ENCODE measurements at places on chromosomes 1 and 21.

DNA sequence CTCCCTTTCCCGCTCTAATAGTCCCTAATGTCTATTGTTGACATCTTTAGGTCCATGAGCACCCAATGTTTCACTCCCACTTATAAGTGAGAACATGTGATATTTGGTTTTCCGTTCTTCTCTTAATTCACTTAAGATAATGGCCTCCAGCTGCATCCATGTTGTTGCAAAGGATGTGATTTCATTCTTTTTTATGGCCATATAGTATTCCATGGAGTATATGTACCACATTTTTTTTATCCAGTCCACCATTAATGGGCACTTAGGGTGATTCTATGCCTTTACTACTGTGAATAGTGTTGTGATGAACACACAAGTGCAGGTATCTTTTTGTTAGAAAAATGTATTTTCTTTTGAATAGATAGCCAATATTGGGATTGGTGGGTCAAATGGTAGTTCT lies 126.0 kb upstream of the RAB3GAP2 start:
- no peak for DNase-seq

DNA sequence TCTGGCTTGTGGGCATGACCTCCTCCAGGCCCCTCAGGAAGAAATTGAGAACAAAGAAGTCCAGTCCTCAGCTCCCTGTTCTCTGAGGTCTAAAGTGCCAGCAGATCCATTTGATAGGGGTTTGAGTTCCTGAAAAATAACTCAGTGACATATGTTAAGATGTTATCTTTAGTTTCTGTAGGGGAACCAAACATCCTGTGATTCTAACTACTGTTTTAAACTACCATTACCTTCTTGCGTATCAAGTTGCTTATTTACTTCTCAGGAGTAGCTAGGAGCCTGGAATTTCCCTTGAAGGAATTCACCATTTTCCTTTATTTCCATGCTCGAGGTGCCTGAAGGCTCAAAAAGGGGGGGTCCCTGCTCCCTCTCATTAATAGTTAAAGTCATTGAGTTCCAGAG lies 18.8 kb upstream of the LIN9 start:
- no peak for DNase-seq

GRCh38 chr1:175168782-175169181 lies 23.8 kb downstream of the KIAA0040 start:
- no peak for DNase-seq

DNA sequence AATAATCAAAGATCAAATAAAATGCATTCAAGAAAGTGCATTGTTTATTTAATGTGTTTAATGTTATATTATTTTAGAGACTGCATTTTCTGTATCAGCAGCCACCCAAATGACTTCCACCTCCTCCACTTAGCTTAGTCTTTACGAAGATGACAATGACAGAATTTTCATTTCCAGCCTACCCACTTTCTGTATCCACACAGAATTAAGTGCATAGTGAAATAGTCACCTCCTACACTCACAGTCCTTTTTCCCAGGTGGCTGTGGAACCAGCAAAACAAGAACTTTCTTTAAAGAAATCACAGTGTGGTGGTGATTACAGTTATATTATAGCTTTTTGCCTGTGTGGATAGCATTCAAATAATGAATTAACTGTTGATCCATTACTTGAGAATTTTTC lies 66.2 kb upstream of the KCNK1 start:
- no peak for DNase-seq

DNA sequence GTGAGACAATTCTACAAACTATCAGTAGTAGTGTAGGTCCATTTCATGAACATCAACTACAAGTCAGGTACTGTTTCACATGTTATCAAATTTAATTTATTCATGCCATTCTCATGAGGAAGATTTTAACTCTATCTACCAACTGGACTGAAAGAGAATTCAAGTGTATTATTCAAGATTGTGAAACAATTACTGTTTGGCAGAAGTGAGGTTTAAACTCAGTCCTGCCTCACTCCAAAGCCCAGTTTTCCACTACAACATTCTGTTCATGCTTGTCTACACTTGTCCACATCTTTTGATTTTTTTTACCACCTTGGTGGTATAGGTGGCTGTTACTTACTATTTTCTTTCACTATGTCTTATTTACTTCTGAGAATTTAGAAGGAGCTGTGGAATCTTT lies 272.9 kb downstream of the TGFB2 start:
- no peak for DNase-seq

DNA sequence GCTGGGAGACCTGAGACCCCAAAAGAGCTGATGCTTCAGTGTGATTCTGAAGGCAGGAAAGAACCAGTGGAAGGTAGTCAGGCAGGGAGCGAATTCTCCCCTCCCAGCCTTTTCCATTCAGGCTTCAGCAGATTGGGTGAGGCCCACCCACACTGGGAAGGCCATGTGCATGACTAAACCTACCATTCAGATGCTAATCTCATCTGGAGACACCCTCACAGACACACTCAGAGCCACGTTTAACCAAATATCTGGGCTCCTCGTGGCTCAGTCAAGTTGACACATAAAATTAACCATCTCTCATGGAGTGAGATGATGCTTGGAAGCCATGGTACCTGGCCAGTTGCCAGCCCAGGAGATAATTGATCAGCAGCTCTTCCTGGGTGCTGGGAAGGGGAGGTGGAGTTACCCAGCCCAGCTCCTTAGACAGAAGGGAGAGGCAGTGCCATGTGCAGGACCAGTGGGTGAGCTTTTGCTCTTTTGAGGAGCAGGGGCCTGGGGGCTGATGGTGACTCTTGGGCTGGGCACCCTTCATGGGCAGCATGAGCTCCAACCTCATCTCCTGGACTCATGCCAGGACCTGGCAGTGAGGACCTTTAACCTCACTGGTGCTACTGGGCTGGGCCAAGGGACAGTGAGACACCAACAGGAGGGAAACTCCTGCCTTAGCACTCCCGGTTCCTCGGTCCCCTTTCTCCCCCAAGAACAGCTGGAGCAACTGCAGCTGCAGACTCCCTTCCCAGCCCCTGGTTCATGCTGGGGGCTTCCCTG lies 89.0 kb upstream of the ACTL8 start:
- DNase-seq, result no peak

DNA sequence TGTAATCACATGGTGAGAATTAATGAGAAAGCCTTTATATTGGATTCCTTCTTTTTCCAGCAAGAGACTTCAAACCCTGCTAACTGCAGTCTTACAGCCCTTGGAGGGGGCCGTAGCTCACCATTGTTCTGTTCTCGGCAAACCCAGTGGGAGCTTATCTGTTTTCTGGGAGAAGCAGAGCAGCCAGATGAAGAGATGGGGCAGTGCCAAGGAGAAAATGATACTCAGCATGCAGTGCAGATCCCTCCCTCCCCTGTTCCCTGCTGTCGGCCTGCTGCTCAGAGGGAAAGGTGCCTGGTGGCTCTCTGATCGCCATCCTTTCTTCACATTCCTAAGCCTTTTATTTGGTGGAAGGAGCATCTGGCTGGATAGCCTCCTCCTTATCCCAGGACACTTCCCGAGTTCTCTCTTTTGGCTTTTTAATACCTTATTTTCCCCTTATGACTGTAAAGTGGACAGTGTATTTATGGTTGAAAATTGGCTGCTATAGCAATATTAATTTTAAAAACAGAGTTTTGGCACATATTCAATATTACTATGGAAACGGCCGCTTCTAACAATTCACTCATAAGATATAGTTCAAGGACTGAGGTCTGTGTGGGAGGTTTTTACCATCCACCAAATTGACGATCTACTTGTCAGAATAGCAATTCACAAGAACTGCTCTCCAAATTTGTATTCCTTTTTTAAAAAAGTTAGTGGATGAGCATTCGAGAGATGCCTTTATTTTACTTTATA lies 203.4 kb downstream of the CRB1 start:
- no peak for DNase-seq

DNA sequence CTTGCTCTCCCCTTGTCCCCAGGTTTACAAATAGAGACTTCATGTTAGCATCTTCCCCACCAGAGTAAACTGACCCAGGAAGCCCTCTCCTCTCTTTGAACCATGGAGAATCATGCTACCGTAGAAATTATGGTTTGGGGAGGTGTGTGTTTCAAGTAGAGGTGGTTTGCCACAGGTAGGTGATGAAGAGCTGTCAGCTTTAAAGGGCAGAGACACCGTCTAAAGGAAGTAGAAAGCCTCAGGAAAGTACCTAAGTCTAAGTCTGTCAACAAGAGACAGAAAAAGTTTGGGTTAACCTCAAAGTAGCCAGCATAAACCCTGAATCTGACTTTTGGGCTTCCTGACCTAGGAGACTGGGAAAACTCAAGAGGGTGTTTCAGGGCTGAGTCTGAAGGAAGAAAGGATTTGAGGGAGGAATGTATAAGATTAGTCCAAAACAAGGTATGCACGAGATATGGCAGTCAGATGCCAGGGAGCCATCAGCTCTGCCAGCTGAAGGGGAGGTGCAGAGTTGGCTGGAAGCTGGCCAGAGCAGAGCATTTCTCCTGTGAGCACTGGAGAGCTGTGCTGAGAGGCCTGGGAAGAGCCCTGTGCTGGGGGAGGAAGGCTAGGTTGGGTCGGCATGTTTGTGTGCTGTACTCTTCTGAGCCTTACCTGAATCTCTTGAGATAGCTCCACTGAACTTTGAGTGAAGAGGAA lies 14.3 kb downstream of the ADAMTSL4 start:
- no peak for DNase-seq

DNA sequence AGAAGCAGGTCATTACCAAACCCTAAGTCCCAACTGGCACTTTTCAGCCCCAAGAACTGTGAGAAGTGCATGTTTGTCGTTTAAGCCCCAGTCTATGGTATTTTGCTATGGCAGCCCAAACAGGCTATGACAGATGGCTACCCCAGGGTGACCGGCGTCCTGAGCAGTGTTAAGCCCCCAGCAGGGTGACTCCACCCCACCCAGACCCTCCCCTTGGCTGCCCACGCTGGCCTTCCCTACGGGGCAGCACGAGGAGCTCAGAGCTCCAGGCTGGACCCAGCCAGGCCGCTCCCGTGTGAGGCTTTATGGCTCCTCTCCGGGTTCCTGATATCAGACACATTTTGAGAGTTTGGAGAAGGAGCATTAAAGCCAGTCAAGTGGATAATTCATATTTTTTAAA lies 684.0 kb downstream of the PTPRU start:
- DNase-seq, result no peak

DNA sequence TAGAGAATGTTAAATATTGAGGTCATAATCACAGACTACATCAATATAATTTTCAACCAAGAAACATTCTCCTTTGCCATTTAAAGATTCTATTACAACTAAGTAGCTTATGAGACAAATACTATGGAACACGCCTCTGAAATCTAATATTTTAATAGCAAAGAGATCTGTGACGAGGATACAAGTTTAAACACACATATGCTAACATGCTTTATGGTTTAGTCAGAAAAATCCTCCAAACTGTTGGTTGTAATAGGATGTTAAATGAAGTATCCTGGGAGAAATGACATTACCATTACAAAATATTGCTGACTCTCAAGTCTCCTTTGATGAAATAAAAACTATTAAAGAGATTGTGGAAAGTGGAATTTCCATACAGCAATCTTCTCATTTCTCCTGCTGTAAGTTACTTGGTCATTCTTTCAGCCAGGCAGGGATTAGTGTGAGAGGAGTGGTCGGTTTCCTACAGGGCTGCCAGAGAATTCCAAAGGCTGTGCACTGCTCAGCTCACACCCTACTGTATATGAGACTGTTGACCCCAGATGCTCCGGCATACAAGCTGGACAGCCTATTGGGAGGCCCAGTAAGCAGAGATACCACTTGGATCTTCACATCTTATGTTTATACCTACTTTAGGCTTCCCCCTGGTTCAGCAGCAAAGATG lies 26.6 kb downstream of the SCYL3 start:
- DNase-seq, result no peak

- no peak for DNase-seq
These were observed 1093.6 kb upstream of the B3GALT2 start for GRCh38 chr1:194279975-194280374.

GRCh38 chr1:111487133-111487532 lies 13.3 kb downstream of the C1orf162 start:
- no peak for DNase-seq

DNA sequence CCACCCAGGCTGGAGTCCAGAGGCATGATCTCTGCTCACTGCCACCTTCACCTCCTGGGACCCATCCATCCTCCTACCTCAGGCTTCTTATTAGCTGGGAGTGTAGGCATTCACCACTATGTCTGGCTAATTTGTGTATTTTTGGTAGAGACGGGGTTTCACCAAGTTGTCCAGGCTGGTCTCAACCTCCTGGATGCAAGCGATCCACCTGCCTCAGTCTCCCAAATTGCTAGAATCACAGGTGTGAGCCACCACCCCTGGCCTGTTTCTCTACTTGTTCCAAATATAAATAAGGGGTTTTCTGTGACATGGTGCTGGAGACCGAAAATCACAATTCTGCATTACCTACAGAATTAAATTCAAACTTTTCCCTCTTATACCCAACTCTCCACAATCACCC lies 36.6 kb upstream of the HSD3B1 start:
- DNase-seq, result no peak

DNA sequence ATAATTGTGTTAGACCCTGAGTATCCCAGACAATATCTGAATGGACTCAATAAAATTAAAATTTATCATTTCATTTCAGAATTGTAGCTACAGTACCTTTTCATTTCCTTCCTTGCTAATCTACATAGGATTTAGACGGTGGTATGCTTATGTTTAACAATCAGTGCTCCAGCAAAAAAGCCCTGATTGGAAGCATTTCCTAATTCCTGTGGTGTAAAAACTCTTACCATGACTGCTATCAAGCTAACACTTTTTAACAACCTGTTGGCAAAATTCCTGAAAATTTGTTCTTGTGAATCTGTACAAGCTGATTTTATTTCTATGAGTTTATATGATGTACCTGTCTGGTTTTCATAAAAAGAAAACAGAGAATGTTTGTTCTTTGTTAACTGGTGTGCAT lies 5.2 kb upstream of the FNBP1L start:
- DNase-seq, result no peak

DNA sequence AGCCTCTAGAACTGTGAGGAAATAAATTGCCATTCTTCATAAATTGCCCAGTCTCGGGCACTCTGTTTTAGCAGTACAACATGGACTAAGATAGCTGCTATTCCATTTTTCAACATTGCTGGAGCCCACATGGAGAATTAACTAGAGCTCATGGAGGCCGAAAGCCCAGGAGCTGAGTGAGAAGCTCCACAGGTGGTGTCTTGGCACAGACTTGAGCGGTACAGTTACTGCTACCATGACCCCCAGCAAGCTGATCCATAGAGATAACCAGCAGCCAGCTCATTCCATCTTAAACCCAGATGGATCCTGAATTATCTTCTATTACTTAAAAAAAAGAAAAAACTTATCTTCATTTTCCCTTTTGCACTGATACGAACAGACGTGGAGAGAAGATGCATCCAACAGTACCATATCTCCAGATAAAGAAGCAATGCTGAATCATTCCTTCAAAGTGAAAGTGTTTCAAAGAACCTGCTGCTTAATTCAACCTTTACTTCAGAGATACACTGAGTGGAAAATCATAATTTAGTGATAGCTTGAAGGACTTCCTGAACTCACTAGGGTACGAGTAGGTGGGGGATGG lies 115.1 kb downstream of the SETD4 start:
- DNase-seq, result no peak
